ENCODE measurements at places on chromosomes 2 and 18. TPM values are rescaled to one million over a fixed set of nuclear protein-coding genes. Genes with fewer than 3 reads are reported as not detected.

Gene GCG
- total RNA-seq, result not detected

DNA sequence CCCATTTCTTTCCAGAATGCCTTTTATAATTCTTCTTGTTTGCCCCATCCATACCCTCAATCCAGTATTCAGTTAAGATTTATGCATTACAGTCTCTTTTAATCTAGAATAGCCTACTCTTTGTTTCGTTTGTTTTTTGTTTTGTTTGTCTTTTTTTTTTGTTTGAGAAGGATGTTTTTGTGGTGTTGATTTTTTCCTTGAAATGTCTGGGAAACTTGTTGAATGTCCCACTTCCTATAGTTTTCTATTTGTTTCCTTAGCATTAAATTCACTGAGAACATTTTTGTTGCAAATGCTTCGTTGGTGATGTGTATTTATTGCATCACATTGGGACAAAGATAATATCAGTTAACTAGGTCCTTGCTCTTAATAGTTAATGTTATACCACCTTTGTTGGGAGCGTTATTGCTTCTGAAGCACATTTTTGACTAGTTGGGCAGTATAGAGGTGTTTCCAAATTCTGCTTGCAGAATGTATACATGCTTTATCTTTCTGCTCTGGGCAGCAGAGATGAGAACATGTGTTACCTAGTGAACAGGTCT is 28.9 kb downstream of the ZNF638 start:
- DNase-seq, result no peak
- no peak overlapping the region for H3K4me3 ChIP-seq
- peak overlapping the region; percentile 78 for H3K27ac ChIP-seq
- peaks cover 9% of the 10 kb centered on the region for H3K36me3 ChIP-seq
- peaks cover 46% of the 10 kb centered on the region for H3K4me1 ChIP-seq
- H3K27me3 ChIP-seq, result no peaks in the 10 kb centered on the region

GRCh38 chr2:100745604-100746003 is 74.3 kb upstream of the NPAS2 start:
- no peak for DNase-seq
- H3K36me3 ChIP-seq, result no peaks in the 10 kb centered on the region
- no peak overlapping the region for H3K4me3 ChIP-seq
- H3K27ac ChIP-seq, result no peak overlapping the region

GRCh38 chr18:70405052-70405451 is 116.2 kb downstream of the SOCS6 start:
- H3K36me3 ChIP-seq, result no peaks in the 10 kb centered on the region
- H3K27me3 ChIP-seq, result peaks cover 7% of the 10 kb centered on the region
- no peak overlapping the region for H3K27ac ChIP-seq
- no peak overlapping the region for H3K4me3 ChIP-seq
- no peaks in the 10 kb centered on the region for H3K4me1 ChIP-seq
- no peak for DNase-seq

- H3K4me3 ChIP-seq, result no peak overlapping the region
- DNase-seq, result no peak
These were observed 23.8 kb upstream of the TNFRSF11A start for GRCh38 chr18:62301322-62301721.

Gene MAP3K20
- total RNA-seq, result 11.9 TPM

GRCh38 chr18:22683196-22683676 is 249.9 kb upstream of the RBBP8 start:
- no peaks in the 10 kb centered on the region for H3K4me1 ChIP-seq
- no peaks in the 10 kb centered on the region for H3K27me3 ChIP-seq
- no peak for DNase-seq
- no peak overlapping the region for H3K27ac ChIP-seq
- no peak overlapping the region for H3K4me3 ChIP-seq
- no peaks in the 10 kb centered on the region for H3K36me3 ChIP-seq
